ENCODE measurements at places on chromosomes 7 and 10.

DNA sequence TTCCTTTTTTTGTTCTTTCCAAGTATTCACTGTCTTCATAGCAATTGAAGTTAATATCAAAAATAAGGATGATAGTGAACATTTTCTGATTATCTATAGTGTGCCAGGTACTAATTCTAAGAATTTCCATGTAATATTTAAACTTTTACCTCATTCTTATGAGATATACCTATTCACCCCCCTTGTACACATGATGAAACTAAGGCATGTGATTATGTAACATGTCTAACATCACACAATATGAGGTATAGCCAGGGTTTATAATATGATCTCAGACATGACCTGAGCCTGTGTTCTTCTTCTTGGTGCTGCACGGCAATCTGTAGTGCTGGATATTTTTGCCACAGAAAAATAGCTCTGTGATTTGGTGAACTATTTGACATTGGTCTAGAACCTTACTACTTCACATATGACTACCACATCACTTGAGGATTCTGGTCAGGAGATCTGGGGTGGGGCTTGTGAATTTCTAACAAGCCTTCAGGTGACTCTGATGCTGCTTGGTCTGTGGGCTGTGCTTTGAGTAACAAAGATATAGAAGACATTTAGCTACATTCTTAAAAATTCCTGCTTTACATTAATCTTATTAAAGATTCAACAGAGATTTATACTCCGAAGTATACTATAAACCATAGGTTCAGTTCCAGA, 79.1 kb downstream of the TRIM24 start:
- DNase-seq = no peak

DNA sequence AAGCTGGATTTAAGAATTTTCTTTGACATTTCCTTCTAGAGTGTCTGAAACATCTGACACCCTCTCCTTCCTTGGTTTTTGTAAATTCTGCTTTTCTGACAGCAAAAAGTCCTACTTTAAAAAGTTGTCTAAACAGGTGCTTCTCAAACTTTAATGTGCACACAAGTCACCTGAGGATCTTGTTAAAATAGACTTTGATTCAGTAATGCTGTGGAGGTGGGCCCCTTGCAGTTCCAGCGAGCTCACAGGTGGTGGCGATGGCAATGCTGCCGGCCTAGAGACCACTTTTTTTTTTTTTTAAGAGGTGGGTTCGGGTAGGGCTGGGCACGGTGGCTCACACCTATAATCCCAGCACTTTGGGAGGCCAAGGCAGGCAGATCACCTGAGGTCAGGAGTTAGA, 77.1 kb downstream of the ABCC2 start:
- no peak for DNase-seq

GRCh38 chr10:118701529-118702323, 53.0 kb downstream of the CACUL1 start:
- DNase-seq = no peak

DNA sequence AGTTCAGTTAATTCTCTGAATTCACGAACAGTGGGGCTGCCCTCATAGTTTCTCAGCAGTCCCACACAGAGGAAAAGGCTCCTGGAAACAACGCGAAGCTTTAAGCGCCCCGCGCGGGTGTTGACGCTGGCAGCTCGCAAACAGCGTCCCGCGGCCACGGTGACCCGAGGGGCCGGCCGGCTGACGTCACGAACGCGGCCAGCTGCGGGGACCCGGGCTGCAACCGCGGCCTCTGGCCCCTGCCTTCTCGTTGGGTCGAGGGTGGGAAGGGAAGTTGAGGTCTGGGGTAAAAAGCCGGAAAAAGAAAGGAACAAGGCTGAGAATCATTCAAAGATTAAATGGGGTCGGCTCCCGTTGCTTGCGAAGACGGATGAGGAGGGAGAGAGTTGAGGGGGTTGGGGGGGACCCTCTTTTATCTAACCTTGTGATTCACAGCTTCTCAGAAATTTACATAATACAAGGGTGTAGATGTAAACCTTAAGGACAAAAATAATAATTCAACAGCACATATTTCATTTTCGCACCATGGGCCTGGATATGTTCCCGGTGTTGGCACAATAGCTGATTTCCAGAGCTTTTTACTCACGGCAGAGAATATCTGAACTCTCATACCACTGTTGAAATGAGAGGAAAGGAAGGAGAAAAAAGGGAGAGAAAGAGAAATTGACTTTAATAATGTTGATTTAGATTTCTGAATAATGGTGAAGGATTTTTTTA, 7.3 kb upstream of the FEZF1 start:
- DNase-seq = no peak

DNA sequence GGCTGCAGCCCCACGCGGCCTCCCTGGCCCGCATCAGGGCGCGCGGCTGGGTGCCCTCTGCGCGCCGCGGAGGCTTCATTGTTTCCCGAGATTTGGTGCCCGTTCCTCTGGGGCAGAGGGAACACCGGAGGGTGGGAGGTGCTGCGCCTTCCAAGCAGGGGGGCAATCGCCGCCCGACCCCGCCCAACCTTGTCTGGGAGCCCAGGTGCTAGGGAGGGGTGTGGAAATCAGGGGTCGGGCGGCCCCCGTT, 1.0 kb upstream of the NRP1 start:
- DNase-seq = no peak

GRCh38 chr7:128076796-128077271, 45.6 kb upstream of the LRRC4 start:
- no peak for DNase-seq

GRCh38 chr7:771234-772004, 44.3 kb upstream of the PRKAR1B start:
- DNase-seq = no peak
